ENCODE measurements at places on chromosomes 12 and 14.

- DNase-seq = no peak
Observed at GRCh38 chr14:104073764-104074163, 11.7 kb upstream of the ASPG start.

DNA sequence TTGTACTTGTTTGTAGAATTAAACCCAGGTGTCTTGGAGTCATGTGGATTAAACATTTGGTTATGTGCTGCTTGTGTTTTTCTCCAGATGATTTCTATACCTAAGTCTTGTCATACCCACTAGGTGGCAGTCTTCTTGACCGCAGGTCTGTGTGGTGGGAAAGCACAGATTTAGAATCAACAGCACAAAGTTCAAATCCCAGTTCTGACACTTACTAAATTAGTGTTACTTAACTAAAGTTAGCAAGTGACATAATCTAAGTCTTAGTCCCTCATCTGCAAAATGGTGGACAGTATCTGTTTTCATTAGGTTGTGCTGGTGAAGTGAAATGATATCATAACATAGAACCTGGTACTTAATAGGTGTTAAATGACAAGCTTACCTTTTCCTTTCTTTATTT lies 151.0 kb upstream of the ARHGAP5 start:
- DNase-seq = peak; percentile 57

GRCh38 chr14:100531152-100532121 lies 55.8 kb downstream of the BEGAIN start:
- DNase-seq = no peak

GRCh38 chr12:8648576-8649205 lies 13.9 kb downstream of the MFAP5 start:
- DNase-seq = no peak

GRCh38 chr14:90449411-90449810 lies 52.6 kb downstream of the CALM1 start:
- no peak for DNase-seq

GRCh38 chr14:32678088-32678487 lies 260.6 kb upstream of the NPAS3 start:
- no peak for DNase-seq

DNA sequence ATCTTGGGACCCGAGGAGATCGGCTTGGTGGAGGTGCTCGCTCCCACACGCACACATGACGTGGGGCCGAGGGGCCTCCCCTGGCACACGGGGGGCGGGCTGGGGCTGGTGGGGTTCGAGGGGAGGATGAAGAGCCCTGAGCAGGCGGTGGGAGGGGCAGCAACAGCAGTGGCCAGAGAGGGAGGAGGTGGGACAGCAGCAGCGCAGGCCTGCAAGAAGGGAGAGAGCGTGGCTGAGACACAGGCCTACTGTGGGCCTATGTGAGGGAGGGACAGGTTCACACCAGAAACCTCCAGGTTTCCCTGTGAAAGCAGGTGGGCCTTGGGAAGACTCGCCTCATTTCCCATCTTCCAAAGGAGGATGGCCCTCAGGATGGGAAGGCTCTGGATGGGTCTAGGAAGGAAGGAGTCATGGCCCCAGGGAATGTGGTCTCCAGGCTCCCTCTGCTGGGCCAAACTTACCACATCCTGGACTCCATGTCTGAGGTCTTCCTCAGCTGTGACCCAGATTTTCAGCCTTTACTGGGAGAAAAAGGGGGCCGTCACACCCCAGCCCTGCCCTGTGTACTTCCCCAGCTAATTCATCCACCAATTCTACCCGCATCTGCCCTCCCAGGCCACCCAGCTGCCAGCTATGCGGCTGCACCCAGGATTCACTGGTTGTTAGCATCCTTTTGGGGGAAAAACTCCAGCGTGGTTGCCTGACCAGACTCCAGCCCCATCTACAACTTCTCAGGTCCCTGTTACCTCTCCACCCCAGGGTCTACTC lies 2.8 kb downstream of the PIANP start:
- DNase-seq = peak; percentile 87

- DNase-seq = no peak
Observed at GRCh38 chr12:24814379-24815113, 134.4 kb downstream of the BCAT1 start.

- no peak for DNase-seq
Observed at GRCh38 chr12:124457287-124458219, 109.9 kb downstream of the NCOR2 start.

DNA sequence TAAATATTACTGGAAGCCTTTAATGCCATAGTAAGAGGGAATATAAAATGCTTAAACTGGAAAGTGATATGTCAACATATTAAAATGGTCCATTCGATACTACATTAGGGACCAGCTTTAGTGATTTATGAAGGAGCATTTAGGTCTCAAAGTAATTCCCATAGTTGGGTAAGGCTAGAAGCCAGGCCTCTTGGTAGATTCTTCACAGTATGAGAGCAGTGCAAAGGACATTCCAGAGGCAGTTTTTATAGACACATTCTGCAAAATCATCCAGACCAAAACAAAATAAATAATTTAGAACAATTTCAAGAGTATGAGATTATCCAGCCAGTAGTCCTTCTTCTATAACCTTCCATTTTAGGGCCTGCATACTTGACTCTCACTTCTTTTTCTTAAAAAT lies 142.6 kb upstream of the PDZRN4 start:
- DNase-seq = no peak

DNA sequence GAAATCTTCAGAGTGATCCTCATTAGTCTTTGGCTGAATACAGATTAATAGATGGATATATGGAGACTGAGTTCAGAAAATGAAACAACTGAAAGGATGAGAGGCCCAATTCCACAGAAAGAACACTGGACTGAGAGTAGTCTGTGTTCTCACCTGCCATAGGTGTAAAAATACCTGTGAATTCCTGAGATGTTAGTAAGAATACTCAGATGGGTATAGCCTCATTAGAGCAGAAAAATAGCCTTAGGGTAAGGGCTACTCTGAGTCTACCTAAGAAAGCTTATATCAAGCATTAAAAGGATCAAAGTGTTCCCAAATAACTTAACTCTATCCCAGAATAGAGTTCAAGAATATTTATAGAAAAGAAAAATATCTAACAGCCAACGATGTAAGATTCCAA lies 1510.3 kb upstream of the SEL1L start:
- no peak for DNase-seq

GRCh38 chr12:122730215-122731014 lies at the start of gene HCAR1:
Gene HCAR1 (minus strand): TSS chr12:122730844. CDS start chr12:122730339, 505 bp downstream.
- DNase-seq = no peak

DNA sequence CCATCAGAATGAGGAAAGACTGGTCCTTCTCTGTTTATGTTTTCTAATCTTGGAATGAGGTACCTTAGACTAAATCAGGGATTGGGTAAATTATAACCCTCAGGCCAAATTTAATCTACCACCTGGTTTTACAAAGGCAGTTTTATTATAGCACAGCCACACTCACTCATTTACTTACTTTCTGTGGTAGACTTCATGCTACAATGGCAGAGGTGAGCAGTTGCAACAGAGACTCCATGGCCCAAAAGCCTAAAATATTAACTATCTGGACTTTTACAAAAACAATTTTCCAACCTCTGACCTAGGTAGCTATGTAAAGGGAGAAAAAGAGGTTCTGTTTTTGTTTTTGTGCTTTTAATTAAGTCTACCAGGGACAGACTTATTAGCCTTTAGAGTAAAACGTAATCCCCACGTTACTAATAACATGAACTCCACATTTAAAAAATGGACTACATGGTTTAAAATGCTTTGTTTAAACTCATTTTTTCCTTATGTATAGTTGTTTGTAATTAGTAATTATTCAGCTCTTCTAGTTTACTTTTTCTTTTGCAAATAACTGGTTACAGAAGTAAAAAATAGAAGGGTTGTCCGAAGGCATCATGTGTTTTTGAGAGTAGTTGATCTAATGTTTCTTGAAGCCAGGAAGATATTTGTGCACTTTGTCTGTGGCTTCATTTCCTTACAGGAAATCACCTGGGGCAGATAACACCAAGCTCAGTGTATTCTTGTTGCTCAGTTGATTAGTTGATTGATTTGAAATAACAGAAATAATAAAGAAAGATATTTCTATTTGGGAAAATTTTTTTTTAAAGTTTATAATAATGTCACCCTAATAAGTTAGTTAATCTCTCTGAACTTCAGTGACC lies 57.6 kb upstream of the ATP2B1 start:
- DNase-seq = no peak

DNA sequence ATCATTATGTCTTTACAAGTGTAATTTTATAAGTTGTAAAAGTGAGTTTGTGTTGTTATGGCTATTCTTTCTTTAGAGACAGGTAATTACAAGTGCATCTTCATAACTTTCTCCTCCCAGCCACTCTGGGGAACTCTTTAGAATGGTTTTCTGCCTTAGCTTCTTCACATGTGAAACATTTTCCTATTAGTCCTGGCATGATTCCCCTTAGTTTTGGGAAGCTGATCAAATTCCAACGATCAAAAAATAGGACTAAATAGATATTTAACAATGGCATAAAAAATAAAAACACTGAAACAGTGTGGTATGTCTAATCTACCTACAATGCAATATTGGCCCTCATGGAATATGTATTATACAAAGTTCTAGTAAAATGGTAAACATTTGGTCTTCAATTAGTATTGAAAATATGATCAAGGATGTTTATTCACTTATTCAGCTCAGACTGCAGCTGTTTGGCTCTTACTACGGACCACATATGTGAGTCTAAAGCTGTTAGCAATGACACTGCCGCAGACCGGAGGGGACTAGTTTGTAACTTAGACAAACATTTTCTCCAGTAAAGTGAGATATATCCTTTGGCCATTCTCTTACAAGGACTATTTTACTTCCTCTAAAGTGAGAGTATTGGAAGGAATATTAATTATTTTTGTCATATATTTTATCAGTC lies 890.8 kb upstream of the USP15 start:
- no peak for DNase-seq

GRCh38 chr12:71431991-71432390 lies 7.6 kb upstream of the LGR5 start:
- no peak for DNase-seq

DNA sequence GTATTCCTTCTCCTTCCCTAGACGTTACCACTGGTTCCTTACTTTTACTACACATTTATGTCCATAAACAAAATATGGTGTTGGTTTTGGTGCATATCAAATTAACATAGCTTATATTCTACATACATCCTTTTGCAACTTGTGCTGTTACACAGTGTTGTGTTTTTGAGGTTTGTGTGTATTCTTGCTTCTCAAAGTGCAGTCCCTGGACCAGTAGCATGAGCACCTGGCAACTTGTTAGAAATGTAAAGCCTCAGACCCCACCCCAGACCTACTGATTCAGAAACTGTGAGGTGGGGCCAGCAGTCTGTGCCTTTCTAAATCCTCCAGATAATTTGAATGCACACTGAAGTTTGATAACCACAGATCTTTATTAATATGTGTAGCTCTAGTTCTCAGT lies 65.9 kb downstream of the RNFT2 start:
- DNase-seq = no peak

- no peak for DNase-seq
Observed at GRCh38 chr12:105336411-105336810, 5.9 kb downstream of the C12orf75 start.

- DNase-seq = no peak
Observed at GRCh38 chr12:96466939-96467751, 22.2 kb upstream of the CFAP54 start.

- no peak for DNase-seq
Observed at GRCh38 chr14:100692859-100693558, 33.7 kb upstream of the DLK1 start.

- no peak for DNase-seq
Observed at GRCh38 chr12:54166567-54167499, 22.0 kb downstream of the SMUG1 start.

GRCh38 chr14:24563505-24563904 lies 12.5 kb downstream of the CTSG start:
- DNase-seq = no peak

DNA sequence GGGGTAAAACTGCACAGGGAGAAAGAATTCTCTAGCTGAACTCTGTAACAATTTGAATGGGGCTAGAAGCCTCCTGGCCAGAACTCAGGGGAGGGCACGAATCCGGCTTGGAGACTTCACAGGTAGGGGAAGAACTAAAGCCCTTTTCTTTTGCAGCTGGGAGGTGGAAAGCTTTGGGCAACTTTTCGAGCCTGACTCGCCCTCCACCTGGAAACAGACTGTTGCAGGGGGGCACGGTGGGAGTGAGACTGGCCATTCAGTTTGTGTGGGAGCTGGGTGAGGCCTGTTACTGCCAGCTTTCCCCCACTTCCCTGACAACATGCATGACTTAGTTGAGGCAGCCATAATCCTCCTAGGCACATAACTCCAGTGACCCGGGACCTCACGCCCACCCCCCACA lies 135.8 kb downstream of the PLCZ1 start:
- DNase-seq = no peak

DNA sequence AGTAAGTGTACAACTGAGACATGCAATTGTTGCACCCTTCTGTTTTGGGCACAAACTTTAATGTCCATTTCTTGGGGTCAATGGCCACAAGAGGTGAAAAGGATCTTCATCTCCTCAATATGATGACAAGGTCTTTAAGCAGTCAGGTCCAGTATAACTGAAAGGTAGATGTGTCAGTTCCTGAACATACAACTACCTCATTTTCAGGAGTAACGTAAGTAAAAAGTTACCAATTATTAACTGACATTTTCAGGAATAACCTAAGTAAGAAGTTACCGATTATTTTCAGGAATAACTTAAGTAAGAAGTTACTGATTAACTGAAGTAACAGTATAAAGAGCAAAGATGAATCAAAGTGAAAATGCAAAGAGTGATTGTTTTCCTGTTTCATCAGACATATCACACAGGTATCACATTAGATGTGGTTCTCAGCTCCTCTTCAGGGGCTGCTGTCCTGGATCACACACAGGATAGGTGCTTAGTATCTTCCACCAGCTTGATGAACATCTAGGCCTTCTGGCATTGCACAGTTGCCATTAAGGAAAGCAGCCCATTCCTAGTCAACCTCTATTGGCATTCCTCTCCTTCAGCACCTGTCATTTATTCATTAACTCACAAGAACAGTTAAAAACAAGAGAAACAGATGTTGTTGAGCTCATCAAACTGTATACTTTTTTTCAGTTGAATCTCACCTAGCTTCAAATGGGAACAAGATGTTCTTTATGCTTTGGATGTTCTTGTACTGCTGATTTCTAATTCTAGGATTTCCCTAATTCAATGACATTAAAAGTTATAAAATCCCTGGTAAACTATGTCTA lies 200.0 kb downstream of the FOXG1 start:
- DNase-seq = peak; percentile 75

Measured in NCI-H2171 treated with DMSO at 0.1 percent for 48 hours (cell line).